ENCODE measurements at places on chromosomes 11 and 22. TPM values are rescaled to one million over a fixed set of nuclear protein-coding genes. Genes with fewer than 3 reads are reported as not detected.

Gene SPTBN2
- 4.3 TPM for total RNA-seq

Gene METTL15
- 7.5 TPM for total RNA-seq

Gene ARRB1
- 38.5 TPM for total RNA-seq

Gene GRAMD1B
- total RNA-seq, result 3.3 TPM

GRCh38 chr11:69670158-69670845, 4.9 kb downstream of the LTO1 start:
- H3K27me3 ChIP-seq, result no peaks in the 10 kb centered on the region
- peaks cover 31% of the 10 kb centered on the region for H3K4me1 ChIP-seq
- H3K27ac ChIP-seq, result peak overlapping the region; percentile 54
- peaks cover 11% of the 10 kb centered on the region for H3K36me3 ChIP-seq
- H3K4me3 ChIP-seq, result no peak overlapping the region

DNA sequence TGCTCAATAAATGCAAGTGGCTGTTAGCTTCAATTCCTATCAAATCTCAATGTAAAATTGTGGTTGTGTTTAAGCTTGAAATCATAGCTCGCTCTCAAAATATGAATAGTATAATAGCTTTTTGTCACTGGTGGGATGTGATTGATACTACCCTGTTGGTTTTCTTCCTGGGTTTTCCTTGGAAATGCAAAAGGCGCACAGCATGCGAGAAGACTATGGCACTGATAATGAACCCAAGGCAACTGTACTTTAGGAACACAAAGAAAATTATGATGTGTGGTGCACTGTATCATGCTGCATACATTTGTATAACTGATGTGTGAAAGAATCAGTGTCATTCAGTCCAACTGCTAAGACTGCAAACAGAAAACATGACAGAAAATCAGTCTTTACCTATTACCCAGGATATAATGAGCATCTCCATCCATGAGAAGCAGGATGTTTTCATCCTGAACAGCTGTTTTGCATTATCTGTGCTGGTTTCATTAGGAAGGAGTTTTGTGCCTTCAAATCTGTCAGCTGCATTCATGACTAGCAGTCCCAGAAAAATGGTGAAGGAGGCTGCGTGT, 101.2 kb downstream of the TRPC6 start:
- no peak overlapping the region for H3K4me3 ChIP-seq
- DNase-seq, result no peak
- no peaks in the 10 kb centered on the region for H3K27me3 ChIP-seq
- no peaks in the 10 kb centered on the region for H3K4me1 ChIP-seq

DNA sequence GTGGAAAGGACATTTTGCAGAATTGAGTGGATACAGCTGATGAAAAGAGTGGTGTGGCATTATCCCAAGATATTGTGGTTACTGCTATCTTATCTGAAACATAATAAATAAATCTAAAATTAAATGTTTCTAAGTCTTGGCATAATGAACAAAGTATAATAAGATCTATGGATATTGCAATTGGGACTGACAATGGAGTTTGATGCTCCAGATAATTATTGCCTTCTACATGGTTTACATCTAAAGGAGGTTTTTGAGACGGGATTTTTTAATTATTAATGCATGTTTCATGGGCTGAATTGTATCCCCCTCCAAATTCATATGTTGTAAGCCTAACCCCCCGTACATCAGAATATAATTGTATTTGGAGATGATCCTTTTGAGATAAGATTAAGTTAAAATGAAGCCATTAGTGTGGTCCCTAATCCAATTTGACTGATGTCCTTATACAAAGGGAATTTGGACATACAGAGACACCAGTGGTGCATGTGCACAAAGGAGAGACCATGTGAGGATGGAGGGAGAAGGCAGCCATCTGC, 198.5 kb downstream of the MSANTD4 start:
- no peaks in the 10 kb centered on the region for H3K36me3 ChIP-seq
- H3K27me3 ChIP-seq, result no peaks in the 10 kb centered on the region
- H3K4me3 ChIP-seq, result no peak overlapping the region

- no peak overlapping the region for H3K4me3 ChIP-seq
- H3K4me1 ChIP-seq, result no peaks in the 10 kb centered on the region
- no peak overlapping the region for H3K27ac ChIP-seq
- DNase-seq, result no peak
- H3K36me3 ChIP-seq, result no peaks in the 10 kb centered on the region
Measured at GRCh38 chr11:108847298-108847990, 182.6 kb downstream of the DDX10 start.

DNA sequence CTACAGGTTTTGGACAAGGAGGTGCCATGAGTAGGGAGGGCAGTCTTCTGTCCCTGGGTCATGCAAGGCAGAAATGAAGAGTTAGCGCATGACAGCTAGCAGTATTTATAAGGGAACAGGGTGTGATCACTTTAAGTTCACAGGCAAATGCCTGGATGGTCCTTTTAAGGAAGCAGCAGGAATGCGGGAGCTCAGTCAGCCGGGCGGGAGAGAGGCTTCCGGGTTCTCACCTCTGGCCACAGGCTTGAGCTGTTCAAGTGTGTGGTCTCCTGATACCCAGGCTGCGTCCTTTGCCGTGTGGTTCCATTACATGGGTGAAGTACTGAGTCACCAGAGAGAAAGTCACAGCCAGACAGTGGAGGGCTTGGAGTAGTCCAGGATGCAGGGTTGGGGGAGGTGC, 105.4 kb downstream of the BCR start:
- H3K4me3 ChIP-seq, result no peak overlapping the region
- no peaks in the 10 kb centered on the region for H3K27me3 ChIP-seq
- no peak for DNase-seq

Measured in sigmoid colon (tissue), 7 donors.